GM12892 (cell line): ENCODE measurements at places on chromosomes 11 and 22.

DNA sequence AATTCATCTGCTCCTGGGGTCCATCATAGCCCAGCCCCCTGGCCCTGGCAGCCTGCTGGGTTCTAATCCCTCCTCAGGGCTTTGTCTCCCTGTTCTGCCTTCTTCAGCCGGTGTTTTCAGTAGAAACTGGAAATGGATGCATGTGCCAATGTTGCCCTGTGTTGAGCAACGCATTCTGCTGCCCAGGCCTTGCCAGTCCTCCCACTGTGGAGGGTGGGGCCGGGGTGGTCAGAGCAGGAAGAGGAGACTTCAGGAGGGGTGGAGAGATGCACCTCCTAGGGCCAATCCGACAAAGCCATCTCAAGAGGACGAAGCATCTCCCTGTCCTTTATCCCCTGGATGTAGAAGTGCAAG is 27.6 kb upstream of the ZBTB16 start:
- no peak for DNase-seq

GRCh38 chr22:20002128-20002527 is 14.5 kb downstream of the ARVCF start:
- DNase-seq: no peak

- no peak for DNase-seq
Observed at GRCh38 chr11:43986881-43987280, 44.4 kb downstream of the C11orf96 start.

GRCh38 chr22:43392385-43392989 is 19.3 kb upstream of the MPPED1 start:
- DNase-seq: no peak

GRCh38 chr11:27582621-27583020 is 76.1 kb upstream of the LIN7C start:
- DNase-seq: no peak

GRCh38 chr11:34234086-34234740 is 123.6 kb downstream of the ABTB2 start:
- DNase-seq: no peak

- DNase-seq: no peak
Observed at GRCh38 chr11:106137758-106138157, 60.3 kb downstream of the AASDHPPT start.

DNA sequence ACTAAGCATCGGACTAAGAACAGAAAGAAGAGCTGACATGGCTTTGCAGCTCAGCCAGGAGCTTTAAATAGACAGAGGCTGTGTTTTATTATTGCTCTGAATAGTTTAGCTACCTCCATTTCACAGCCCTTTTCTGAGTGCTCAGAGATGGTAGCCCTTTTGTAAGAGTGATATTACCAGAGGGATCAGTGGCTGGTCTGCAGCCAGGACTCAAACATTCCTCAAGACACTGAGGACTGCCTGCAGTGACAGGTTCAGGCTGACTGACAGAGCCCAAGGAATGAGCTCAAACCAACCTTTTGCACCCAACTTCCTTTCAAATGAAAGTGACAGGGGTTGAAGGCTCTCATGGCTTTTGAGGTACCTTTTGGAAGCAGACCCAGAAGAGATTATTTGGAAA is 189.0 kb downstream of the DDX10 start:
- no peak for DNase-seq

DNA sequence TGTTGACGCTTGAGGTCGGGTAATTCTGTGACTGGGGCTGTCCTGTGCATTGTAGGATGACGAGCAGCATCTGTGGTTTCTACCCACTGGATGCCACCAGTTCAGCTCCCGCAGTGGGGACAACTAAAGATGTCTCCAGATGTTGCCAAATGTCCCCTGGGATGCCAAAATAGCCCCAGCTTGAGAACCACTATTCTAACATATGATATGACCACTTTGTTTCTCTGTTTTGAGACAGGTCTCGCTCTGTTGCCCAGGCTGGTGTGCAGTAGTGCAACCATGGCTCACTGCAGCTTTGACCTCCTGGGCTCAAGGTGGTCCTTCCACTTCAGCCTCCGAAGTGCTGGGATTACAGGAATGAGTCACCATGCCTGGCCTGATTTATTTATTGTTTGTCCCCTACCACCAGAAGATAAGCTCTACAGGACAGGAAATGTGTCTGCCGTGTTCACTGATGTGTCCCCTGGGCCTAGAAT is 4.4 kb upstream of the MEN1 start:
- DNase-seq: no peak

DNA sequence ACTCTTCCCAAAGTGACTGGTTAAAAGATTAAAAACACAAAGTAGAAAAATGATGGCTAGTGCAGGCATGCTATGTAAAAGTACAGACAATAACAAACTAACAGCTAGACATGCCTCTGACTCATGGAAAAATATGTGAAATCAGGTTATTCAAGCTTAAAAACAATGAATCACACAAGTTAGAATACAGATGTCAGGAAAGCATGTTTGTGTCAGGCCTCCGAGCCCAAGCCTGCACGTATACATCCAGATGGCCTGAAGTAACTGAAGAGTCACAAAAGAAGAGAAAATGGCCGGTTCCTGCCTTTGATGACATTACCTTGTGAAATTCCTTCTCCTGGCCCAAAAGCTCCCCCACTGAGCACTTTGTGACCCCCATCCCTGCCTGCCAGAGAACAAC is 110.1 kb downstream of the NOX4 start:
- no peak for DNase-seq

DNA sequence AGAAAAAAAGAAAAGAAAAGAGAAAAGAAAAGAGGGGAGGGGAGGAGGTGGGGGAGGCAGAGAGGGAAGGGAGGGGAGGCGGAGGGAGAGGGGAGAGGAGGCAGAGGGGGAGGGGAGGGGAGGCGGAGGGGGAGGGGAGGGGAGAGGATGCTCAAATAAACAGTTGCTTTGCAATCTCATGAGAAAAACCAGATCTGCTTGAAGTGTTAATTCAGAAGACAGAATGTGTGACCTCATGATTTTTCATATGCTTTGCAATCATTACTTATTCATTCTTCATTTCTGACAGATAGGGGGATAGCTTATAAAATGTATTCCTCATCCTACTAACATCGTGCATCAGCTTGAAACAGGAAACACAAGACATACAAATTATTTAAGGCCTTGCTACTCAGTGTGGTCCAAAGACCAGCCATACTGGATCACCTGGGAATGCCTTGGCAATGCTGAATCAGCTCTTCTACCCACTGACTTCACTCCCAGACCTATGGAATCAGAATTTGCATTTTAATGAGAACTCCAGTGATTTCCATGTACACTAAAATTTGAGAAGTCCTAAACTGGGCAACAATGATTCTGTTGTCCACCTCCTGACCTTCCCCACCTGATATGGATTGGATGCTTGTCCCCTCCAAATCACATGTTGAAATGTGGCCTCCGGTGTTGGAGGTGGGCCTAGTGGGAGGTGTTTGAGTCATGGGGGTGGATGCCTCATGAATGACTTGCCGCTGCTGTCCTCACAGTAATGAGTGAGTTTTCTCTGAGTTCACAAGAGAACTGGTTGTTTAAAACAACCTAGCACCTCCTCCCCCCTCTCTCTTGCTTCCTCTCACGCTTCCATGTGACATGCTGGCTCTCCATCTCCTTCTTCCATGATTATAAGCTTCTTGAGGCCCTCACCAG is 69.2 kb downstream of the CCDC34 start:
- DNase-seq: no peak

DNA sequence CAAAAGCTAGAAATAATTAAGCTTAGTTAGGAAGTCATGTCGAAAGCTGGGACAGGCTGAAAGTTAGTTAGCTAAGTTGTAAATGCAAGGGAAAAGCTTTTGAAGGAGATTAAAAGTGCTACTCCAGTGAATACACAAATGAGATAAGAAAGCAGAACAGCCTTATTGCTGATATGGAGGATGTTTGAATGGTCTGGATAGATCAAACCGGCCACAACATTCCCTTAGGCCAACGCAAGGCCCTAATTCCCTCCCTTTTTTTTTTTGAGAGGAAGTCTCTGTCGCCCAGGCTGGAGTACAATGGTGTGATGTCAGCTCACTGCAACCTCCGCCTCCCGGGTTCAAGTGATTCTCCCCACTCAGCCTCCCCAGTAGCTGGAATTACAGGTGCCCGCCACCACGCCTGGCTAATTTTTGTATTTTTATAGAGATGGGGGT is 23.3 kb upstream of the WEE1 start:
- DNase-seq: no peak

- DNase-seq: no peak
Observed at GRCh38 chr11:62433904-62434276, 15.1 kb downstream of the SCGB1A1 start.

- DNase-seq: peak; percentile 45
Observed at GRCh38 chr11:70490208-70490607, 91.9 kb downstream of the CTTN start.

- no peak for DNase-seq
Observed at GRCh38 chr22:19138217-19139000, 6.0 kb downstream of the ESS2 start.

DNA sequence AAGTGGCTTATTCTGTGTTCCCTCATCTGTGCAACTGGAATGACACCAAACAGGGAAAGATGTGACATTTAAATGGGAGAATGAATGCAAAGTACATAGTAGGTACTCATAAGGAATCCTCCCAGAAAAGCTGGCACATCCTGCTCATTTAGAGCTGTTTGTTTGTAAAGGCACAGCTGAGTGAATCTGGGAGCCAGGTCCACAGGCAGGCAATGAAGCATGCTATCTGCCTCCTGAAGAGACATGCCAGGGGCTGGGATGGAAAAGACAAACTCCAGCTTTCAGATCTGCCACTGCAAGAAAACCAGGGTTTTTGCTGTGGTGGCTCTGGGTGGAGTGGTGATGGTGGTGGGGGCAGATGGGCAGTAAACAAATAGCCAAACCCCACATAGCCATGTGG is 150.1 kb downstream of the TENM4 start:
- DNase-seq: no peak

DNA sequence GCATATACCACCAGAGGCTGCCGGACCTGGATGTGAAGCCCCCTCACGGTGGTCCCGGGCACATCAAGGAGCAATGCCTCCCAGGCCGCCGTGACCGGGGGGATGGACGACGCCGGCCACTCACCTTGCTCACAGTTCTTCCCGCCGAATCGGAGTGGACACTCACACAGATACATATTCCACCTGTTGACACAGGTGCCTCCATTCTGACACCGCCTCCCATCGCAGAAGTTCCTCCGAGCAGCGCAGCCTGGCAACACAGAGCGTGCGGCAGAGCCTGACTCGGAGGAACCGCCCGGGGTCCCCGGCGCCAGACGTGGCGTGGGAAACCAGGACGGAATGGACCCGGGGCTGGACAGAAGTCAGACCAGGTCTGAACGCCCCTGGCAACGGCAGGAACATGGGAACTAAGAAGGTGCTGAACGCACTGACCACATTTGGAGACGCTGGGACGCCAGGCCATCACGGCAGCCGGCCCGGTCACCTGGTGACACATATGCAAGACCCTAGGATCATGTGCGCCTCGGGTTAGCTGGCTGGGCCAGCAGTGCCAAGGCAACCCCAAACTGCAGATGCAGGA is 74.2 kb downstream of the TRMU start:
- no peak for DNase-seq

DNA sequence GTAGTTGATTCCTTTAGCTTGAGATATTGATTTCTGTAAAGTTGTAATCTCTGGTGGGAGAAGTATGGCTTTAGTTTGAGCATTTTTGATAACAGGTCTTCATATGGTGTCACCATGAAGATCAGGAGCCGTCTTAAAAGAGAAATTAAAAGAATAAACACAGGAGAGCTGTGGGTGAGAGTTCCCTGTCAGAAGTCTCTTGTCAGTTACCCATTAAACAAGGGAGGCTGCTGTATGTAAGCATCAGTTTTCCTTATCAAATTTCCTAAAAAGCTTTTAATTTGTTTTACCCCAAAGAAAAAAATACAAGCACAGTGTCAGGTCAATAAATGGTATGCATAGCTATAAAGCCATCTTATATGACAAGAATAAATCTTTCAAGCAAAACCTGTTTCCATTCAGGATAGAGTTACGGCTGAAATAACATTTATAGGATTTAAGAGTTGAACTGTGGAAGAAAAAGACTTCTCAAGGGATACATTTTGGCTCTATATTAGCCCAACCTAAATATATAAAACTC is 767.5 kb downstream of the JRKL start:
- DNase-seq: no peak

- DNase-seq: no peak
Observed at GRCh38 chr22:30701872-30702271, 7.2 kb downstream of the OSBP2 start.

GRCh38 chr11:95084509-95084908 is 5.1 kb upstream of the ENDOD1 start:
- no peak for DNase-seq

DNA sequence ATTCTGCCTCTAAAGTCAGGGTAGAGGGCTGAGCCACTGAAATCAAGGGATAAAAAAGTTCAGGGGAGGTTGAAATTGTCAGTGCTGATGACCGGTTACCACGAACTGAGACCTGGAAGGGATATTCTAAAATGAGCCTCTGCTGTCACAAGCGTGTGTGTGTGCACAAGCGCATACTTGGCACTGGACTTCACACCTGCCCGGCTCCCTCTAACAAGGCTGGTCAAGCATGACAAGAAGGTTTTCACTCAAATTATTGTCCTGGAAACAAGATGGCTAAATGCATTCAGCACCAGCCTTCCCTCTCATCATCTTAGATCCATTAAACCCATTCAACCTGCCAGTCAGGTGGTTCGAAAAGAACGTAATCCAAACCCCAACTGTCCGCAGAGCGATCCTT is 54.8 kb upstream of the CECR2 start:
- no peak for DNase-seq

DNA sequence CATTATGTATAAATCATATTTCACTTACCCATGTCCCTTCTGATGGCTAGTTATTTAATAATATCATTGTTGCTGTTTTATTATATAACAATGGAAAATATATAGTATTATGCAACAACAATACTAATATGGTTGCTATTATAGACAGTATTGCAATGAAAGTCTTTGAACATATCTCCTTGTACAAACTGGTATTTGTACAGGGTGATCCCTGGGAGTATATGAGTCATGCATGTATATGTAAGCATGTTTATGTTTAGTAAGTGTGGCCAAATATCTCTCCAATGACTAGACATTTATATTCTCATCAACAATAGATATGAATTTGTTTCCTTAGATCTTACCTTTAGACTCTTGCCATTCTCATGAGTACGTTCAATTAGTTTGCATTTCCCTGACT is 55.9 kb downstream of the KCNC1 start:
- no peak for DNase-seq

DNA sequence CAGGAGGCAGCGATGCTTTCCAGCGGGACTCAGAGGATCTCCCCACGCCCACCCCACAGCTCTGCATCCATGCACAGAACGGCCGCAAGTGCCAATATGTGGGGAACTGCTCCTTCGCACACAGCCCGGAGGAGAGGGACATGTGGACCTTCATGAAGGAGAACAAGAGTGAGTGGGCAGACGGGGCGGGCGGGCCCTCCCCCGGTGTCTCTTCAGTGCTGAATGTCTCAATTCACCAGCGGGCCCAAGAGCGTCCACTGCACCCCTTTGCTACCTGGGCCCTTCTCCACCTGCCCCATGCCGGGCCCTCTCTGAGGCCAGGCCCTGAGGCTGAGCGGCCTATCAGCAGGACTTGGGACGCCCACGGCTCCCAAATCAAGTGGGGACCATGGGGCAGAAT is 25.8 kb upstream of the TEF start:
- no peak for DNase-seq

GRCh38 chr11:13942971-13943381 is 19.5 kb upstream of the SPON1 start:
- DNase-seq: no peak
